ENCODE measurements at places on chromosomes 7 and 10.

GRCh38 chr7:128405471-128406313, 4.1 kb downstream of the IMPDH1 start:
- no peak for DNase-seq

DNA sequence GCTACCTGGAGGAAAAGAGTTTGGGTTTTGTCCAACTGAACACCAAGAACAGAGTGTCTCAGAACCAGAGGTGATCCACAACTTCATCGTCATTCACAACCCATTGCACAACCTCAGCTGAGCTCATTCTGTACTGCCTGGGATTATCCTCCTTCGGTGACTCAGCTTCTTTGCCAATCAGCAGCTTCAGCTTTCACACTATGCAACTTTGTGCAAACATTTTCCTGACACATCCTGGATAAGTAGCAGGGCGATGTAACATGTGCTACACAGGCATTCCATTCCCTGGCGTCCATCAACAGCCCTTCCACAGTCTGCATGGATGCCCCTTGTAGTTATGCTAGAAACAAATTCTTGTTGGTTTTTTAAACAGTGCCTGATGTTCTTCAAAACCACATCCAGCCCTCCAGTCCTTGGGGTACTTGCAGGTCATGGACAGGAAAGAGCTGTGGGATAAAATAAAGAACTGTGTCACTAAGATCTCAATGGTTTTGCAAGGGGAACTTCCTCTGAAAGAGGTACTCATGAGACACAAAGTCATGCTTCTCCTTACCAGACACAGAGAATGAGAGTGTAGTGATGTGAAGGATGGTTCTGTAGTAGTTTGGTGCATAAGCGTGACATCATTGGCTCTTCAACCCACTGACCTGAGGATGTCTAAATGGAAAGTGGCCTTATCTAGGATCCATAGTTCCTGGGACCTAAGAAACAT, 478.5 kb downstream of the KIF20B start:
- DNase-seq = no peak

DNA sequence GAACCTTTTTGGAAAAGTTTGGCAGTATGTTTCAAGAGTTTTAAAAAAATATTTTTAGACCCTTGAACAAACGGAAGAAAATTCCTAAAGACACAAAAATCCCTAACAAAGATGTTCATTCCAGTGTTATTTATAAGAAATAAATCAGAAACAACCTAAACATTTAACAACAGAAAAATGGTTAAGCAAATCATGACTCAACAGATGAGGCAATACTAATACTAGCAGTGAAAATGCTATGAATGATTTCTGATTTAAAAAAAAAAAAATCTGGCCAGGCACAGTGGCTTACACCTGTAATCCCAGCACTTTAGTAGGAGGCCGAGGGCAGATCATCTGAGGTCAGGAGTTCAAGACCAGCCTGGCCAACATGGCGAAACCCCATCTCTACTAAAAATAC, 61.0 kb downstream of the ARHGAP12 start:
- DNase-seq = no peak

DNA sequence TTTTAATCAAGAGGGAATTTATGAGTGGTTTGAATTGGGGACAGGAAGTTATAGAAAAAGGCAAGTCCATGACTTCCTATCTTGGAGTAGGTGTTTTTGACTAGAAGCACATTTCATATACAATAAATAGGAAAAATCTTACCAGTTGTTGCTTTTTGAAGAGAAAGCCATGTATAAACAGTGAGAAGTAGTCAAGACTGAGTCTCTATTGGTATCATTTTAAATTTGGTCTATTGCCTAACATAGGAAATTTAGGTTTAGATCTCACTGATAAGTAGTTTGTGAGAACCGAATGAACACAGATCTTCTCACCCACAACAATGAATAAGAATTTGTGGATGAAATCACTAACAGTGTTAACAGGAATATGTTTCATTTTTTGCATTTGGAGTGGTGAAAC, 387.2 kb downstream of the BBS9 start:
- no peak for DNase-seq

DNA sequence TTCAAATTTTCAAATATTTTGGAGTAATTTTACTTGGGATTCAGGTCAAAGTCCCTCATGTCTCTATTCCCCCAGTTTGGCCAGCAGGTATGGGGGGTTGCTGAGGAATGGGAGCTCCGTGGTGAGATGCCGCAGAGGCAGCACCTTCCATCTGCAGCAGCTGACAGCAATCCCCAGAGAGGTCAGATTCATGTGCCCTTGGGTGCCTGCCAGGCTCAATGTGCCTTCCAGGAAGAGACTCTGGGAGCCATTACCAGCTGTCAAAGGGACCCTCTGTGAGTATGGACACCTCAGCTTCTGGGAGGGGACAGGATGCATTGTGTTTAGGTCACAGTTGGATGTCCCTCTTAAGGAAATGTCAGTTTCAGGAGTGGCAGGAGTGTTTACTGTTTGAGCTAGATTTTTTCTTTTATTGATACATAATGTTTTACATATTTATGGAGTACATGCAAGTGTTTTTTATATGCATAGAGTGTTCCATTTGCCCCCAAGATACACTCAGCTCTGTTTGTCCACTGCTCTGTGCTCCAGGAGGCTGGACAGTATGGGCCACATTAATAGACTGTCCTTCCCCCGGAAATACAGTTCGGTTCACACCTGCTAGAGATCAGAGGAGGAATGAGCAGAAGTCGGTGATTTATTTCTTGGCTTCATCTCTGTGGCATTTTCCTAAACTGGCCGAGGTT, 75.3 kb upstream of the GRB10 start:
- no peak for DNase-seq

GRCh38 chr7:65454469-65454868, 80.8 kb downstream of the ZNF92 start:
- no peak for DNase-seq

DNA sequence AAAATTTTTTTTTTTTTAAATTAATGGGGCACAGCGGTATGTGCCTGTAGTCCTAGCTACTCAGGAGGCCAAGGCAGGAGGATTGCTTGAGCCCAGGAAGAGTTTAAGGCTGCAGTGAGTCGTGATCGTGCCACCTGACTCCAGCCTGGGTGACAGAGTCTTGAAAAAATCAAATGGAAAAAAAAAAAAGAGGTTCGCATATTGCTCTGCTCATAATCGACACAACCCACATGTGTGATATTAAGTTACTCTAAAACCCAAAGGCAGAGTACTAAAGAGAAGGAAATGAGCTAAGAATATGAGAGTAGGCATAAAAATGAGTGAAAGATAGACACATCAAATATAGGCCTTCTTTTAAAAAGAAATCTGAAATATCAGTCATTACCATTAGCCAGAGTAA, 66.3 kb downstream of the IGF2BP3 start:
- DNase-seq = no peak

DNA sequence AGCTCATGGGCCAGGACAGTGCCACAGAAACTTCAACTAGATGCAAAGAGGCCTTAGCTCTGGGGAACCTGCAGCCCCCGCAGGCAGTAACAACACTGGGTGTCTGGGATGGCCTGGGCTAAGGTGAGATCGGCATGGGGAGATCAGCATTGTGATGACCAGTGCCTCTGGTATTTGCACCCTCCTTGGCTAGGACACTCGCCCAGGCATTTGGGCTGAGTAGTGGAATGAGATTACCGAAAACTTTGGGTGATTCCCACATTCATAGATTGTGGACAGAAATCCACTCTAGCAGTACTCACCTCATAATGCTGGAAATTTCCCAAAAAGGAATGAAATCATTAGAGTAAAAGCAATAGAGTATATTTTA, 70.6 kb upstream of the ZMIZ2 start:
- DNase-seq = no peak

GRCh38 chr10:12614177-12614995, 265.0 kb downstream of the CAMK1D start:
- DNase-seq = no peak

DNA sequence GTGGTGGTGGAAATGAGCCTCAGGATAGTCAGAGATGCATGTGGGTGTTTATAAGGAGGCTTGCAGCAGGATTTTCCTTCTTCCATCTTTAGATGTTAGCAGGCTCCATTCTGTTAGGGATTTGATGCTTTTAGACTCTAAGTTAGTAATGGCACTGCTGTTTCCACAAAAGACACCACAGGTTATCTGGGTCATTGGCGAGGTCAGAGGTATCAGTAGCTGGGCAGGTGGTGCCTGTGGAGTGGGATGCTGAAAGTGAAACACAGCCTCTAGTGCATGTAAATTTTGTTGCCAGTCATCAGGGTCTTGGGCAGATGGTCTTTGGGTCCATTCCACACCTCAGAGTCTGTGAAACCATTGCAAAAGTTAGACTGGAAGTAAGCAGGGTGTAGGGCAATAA, 833 bp upstream of the PAX4 start:
- no peak for DNase-seq

GRCh38 chr10:110812583-110812982, 59.1 kb upstream of the PDCD4 start:
- no peak for DNase-seq

GRCh38 chr10:62689712-62690111, 114.8 kb upstream of the ADO start:
- DNase-seq = peak; percentile 81

GRCh38 chr7:2438775-2439174, 35.4 kb downstream of the CHST12 start:
- no peak for DNase-seq

DNA sequence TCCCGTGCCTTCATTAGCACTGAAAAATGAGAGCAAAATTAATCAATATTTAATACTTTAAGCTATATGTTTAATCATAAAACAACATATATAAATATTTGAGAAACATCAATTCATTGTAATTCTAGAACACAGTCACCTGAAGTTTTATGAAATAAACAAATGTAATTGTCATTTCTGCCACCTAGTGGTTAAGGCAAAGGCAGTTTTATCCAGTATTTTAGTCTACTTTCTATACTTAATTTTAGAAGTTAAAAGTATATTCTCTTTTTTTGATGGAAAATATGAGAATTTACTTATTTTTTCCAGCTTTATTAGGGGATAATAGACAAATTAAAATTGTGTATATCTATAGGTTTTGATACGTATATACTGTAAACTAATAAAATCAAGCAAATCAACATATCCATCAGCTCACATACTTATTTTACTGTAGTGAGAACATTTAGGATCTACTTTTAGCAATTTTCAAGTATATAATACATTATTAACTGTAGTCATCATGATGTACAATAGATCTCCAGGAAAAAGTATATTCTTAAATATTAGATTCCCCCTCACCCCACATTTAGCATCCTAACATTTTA, 16.9 kb downstream of the PCGF6 start:
- DNase-seq = peak; percentile 1

GRCh38 chr10:117462816-117463544, 79.6 kb upstream of the EMX2 start:
- DNase-seq = no peak

- DNase-seq = no peak
These were observed 134.7 kb downstream of the ARL5B start for GRCh38 chr10:18793951-18794350.

DNA sequence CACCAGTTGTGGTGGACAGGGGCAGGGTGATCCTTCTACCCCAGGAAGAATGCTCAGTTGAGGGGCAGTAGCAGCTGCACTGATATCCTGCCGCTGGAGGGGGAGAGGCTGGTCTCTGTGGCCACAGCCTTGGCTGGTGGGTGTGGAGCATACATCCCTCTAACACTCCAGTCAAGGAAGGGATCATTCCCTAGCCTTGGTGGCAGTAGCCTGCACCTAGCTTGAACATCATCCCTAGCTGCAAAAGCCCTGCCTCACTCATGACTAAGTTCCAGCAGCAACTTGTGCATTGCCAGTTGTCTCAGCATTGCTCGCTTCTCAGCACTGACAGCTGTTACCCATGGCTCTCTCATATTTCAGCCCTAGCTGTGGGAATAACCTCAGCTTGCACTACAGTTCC, 688.9 kb upstream of the POT1 start:
- DNase-seq = no peak

DNA sequence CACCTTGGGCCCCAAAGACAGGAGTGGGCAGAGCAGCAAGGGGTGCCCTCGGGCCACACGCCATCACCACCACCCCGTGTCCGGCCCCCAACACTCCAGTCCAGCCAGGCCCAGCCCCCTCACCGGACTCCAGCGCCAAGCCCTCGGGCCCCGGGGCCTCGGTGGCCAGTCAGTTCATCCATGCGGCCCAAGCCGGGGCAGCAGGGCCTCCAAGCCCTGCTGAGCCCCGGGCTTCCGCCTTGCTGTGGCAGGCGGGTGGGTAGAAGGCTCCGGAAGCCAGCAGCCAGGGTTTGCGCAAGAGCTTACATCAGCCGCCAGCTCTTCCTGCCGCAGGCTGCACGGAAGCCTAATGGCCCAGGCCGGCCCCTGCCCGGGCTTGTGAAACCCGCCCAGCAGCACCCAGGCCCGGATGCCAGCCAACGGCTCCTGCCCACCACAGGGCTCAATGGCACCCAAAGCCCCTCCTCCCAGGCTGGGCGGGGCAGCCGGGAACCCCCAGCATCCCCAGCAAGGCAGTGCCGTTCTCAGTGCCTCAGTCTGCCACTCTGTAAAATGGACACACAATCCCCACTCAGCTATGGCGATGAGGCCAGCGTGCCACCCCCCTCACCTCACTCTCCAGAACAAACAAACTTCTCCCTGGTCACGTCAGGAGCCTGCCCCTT, 26.5 kb downstream of the TNRC18 start:
- peak; percentile 99 for DNase-seq

GRCh38 chr7:21903020-21903786, 42.5 kb downstream of the CDCA7L start:
- DNase-seq = no peak

GRCh38 chr7:1542841-1543747, 12.6 kb downstream of the MAFK start:
- DNase-seq = no peak

DNA sequence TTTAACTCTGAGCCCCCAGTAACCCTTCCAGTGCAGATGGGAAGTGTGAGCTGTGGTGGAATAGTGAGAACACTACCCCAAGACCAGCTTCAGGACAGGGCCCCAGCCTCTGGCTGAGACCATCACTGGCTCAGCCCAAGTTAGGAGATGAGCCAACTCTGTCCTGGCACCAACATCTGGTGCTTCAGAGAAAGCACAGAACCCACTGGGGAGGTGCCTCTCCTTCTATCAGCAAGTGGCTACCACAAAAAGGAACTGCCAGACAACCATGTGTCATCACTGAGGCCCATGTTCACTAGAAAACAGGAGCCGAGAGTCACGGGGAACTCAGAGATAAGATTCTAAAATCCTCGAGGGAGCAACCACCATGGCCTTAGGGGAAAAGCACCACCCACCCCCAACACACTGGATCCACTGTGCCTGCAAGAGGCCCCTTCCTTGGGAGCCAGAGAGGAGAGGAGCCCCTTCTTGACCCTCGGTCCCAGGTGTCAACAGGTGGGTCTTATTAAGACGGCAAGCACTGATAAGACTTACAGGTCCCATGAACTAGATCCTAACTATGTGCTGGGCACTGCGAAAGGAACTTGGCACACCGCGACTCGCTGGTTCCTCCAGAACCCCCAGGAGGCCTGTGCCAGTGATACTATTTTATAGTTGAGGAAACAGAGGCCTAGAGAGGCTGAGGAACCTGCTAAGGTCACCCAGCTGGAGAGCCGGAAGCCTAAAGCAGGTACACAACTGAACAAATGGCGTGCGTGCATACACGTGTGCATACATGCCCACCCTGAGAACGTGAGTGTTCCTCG, 102.7 kb downstream of the FAM53B start:
- peak; percentile 85 for DNase-seq
